Putamen (tissue), 1 donor: ENCODE measurements at places on chromosomes 7 and 10.

DNA sequence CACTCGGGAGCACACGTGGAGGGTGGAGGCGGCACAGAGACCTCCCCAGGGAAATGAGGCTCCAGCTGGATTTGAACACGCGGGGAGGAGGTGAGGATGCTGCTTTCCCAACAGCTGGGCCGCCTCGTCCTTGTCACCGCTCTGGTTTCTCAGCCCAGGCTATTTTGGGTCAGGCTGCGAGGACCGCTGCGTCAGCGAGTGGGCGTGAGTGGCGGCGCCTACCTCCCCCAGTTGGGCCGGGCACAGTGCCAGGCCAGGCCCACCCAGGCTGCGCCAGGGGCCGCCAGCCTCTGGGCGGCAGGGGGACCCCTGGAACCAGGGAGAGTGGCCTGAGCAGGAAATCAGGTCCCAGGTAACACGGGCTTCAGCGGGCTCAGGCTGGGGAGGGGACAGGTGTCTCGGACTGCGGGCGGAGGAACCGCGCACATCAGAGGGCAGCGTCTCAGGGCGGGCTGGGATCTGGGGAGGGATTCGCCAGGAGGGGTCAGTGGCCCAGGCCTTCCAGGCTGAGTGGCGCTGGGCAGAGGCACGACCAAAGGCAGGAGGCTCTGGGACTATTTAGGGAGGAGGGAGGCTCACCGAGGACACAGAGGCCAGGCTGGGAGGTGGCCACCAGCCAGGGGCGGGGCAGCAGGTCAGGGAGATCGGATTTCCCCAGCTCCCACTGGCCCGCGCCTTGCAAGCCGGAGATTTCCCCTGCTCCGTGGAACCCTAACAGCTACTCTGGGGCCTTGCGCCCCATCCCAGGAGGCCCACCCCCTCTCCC is 125.2 kb upstream of the RET start:
- no peak for DNase-seq

- no peak for DNase-seq
Measured at GRCh38 chr10:9010093-9010492, 955.6 kb downstream of the GATA3 start.

GRCh38 chr7:108296911-108297310 is 159.3 kb downstream of the NRCAM start:
- DNase-seq: no peak

GRCh38 chr7:77975672-77976480 is 177.3 kb downstream of the PHTF2 start:
- DNase-seq: no peak

DNA sequence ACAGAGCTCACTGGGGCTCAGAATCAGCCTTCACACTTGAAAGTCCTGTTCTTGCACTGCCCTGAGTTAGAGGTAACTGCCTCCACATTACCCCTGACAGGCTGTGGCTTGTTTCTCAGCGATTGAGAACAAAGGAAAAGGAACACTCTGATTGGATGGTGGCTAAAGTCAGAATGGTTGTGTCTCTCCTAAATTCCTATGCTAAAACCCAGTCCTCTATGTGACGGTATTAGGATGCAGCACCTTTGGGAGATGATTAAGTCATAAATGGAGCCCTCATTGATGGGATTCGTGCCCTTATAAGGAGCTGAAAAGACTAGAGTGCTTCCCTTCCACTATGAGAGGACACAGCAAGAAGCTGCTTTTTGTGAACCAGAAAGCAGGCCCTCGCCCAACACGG is 38.9 kb upstream of the DGKI start:
- no peak for DNase-seq

- DNase-seq: peak; percentile 77
Measured at GRCh38 chr10:132175907-132176581, 10.7 kb upstream of the DPYSL4 start.

GRCh38 chr7:151188252-151188542 is 1.1 kb upstream of the ASB10 start:
- no peak for DNase-seq

DNA sequence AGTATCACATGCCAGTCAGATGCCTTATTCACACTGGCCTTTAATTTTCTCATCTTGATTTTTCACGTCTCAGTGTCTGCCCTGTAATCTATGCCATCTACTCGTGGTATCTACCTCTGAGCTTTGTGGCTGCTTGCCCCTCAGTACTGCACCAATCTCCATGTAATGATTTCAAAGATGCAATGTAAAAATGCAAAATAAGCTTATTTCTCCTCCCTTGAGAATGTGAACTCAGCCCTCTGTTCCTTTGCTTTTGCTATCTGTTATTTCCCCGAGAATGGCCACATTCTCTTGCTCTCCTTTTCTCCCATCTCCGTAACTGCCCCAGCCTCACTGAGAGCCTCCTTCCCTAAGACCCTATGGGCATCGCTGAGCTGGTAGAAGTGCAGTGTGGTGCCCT is 317.5 kb downstream of the SFMBT2 start:
- no peak for DNase-seq

DNA sequence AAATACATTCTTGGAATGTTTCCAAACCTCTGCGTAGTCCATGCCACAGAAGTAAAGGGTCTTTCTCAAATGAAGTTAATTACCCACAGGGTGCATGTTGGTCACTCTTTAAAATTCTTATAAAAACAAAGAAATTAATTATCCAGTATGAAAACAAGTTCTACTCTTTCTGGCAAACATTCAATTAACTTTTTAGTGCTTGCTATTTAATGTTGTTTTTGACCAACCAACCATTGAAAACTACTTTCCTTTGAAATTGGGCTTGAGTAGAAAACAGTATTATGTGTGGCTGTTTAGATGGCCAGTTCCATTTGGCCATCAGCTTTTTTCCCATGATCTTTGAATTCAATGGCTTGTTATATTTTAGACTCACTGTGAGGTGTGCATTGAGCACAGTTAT is 83.0 kb downstream of the TAF3 start:
- DNase-seq: no peak

DNA sequence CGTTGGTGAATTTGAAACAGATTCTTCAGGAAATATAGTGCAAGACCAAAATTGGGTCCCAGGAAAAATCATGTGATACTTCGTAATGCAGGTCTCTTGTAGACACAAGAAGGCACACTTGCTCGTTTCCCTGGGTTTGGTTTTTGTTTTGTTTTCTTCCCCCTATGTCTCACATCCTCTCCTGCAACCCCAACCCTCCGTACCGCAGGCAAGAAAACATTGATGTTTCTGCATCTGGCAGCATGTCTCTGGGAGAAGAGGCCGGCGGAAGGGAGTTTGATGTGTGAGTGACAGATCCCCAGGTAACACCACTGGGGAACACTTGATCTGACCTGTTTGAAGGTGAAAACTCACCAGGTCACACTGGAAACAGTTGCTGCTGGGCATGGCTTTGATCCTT is 718.5 kb downstream of the AUTS2 start:
- DNase-seq: no peak

DNA sequence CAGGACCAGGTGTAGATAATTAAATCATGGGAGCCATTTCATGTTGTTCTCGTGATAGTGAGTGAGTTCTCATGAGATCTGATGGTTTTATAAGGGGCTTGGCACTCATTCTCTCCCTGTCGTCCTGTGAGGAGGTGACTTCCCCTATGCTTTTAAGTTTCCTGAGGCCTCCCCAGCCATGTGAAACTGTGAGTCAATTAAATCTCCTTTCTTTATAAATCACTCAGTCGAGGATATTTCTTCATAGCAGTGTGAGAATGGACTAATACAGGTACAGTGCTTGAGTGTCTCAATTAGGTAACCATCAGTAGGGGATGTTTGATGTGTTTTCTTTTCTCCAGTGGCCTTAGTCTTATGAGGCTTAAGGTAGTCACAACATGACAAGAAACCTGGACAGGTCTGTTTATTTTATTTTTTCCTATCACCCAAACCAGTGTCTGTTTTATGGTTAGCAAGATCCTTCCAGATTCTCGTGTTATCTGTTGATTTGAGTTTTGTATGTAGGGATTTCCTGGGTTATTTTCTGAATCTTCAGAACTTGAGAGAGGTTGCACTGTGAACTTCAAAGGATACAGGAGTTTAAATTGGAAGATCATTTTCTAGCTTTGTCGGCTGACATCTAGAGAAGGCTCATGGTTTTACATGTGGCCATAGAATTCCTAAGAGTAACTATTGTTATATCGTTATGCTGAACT is 32.1 kb downstream of the UMAD1 start:
- no peak for DNase-seq

- DNase-seq: no peak
Measured at GRCh38 chr7:105782391-105783042, 93.9 kb downstream of the ATXN7L1 start.

DNA sequence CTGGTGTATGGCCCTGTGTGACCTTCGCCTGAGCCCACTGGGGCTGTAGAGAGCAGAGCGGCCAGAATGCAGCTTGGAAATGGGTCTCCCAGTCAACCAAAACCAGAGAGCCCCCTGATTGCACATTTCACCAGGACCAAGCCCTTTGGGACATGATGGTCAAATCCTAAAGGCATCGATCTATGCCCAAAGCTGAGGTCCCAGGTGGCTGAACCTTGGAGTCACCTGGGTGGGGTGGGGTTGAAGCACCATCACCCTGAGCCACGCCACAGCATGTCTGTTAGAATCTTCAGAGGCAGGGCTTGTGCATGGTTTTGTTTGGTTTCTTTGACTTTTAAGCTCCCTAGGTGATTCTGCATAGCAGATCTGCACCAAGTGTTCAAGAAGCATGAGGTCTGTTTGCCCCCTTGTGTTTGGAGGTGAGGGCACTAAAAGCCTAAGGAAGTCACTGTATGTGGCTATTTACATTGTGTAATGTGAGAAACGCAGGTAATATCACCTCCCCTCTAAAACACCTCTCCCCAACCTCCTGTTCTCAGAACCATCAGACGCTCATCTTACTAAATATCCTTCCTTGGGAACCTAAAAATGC is 9.6 kb downstream of the PKD1L1 start:
- DNase-seq: no peak

- no peak for DNase-seq
Measured at GRCh38 chr7:39421661-39422060, 144.5 kb upstream of the YAE1 start.

DNA sequence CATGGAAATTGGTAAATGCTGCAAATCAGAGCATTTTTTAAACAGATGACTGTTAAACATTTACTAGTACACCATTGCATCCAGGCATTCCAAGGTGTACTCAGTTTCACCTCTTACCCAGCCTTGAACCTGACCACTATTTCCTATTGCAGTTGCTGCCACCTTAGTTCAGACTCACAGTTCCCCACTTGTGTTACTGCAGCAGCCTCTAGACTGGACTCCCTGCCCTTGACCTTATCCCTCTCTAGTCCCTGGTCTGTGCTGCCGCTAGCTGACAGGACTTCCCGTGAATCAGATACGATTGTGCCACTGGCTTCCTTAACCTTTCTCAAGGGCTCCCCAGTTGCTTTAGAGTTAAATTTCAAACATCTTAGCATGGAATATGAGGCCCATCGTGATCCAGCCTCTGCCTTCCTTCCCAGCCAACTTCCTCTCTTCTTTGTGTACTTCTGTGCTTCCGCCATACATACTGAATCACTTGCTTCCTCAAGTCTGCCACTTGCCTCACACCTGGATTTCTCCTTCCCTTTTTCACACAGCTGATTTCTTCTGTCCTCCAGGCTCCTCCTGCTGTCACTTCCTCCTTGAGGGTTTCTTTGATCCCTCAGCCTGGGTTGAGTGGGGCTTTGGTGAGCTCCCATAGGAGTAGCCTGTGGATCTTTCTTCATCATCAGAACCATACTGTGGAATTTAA is 118.7 kb upstream of the GJD4 start:
- DNase-seq: no peak

- no peak for DNase-seq
Measured at GRCh38 chr10:77716458-77717317, 79.1 kb upstream of the KCNMA1 start.

DNA sequence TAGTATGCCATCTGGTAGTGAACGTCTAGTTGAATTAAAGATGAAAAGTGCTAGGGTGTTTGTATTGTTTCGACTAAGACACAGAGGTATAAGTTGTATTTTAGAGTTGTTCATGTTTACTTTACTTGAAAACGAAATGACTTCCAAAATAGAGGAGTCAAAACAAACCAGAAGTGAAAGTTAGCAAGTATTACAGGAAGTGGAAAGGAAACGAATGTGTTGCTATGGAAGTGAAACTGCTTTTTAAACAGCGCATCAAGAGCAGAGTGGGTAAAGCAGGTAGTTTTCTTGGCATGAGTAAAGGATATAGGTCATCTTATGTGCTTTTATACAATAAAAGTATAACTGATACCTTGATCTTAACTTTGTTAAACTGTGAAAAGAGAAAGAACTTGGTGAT is 20.0 kb upstream of the GALNTL5 start:
- DNase-seq: no peak

GRCh38 chr7:75619636-75620035 is 119.1 kb downstream of the HIP1 start:
- no peak for DNase-seq

GRCh38 chr7:152860310-152860709 is 100.8 kb downstream of the ACTR3B start:
- no peak for DNase-seq

DNA sequence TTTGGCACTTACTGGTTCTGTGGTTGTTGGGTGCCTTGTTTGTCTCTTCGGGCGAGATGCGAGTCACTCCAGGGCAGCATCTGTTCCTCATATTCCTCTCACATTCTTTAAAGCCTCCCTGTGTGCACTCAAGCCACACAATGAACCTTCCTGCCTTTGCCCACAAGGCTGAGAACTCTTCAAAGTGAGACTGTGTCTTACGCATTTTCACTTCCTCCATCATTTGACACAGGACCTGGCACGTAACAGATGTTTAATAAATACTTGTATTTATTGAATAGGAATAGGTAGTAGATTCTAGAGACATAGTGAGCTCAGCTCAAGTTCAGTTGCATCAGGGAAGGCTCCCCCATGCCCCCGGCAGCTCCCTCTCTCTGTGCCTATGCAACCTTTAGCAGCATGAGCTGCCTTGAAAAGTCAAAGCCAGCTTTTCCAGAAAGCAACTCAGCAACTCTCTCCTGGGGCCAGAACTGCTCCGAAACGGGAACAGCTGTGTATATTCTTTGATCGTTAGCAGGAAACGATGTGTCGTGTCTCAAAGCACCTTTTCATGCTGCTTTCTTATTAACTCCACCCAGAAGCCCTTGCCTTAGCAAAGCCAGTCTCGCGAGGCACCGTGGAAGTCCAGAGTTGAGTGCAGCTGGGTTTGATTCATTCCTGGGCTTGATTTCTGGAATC is 97.5 kb downstream of the PFKFB3 start:
- peak; percentile 34 for DNase-seq

DNA sequence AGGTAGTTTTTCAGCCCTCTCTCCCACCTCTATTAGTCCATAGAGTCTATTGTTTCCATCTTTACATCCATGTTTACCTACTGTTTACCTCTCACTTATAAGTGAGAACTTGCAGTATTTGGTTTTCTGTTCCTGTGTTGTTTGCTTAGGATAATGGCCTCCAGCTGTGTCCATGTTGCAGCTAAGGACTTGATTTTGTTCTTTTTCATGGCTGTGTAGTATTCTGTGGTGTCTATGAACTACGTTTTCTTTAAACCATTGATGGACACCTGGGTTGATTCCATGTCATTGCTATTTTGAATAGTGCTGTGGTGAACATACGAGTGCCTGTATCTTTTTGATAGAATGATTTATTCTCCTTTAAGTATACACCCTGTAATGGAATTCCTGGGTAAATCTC is 292.4 kb downstream of the PHF14 start:
- no peak for DNase-seq

GRCh38 chr7:148191391-148192065 is 399.0 kb upstream of the C7orf33 start:
- DNase-seq: no peak

- DNase-seq: no peak
Measured at GRCh38 chr7:148699024-148699781, 500 bp downstream of the CUL1 start.

GRCh38 chr7:22859641-22860290 is 37.1 kb upstream of the TOMM7 start:
- DNase-seq: no peak
